ENCODE measurements at places on chromosomes 2 and 18.

- DNase-seq = no peak
Measured at GRCh38 chr18:6677086-6677485, 52.4 kb upstream of the ARHGAP28 start.

- peak; percentile 80 for DNase-seq
Measured at GRCh38 chr2:159030674-159031380, 62.4 kb downstream of the TANC1 start.

DNA sequence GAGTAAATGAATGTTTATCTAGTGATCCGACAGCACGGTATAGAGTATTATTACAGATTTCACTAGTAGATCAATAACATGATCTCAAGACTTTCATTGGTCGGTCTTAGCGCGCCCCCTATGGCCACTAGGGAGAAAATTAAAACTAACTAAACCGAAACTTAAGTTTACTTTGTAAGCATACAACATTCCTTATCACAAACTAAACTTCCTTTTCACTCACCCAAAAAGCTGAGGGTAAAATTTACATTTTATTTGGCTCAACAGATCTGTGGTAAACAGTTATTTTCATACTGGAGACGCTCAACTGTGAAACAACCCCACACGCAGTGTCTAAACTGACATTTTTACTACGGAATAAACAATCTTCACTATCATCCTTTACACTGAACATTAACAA, 215.6 kb upstream of the MAP2 start:
- DNase-seq = no peak

DNA sequence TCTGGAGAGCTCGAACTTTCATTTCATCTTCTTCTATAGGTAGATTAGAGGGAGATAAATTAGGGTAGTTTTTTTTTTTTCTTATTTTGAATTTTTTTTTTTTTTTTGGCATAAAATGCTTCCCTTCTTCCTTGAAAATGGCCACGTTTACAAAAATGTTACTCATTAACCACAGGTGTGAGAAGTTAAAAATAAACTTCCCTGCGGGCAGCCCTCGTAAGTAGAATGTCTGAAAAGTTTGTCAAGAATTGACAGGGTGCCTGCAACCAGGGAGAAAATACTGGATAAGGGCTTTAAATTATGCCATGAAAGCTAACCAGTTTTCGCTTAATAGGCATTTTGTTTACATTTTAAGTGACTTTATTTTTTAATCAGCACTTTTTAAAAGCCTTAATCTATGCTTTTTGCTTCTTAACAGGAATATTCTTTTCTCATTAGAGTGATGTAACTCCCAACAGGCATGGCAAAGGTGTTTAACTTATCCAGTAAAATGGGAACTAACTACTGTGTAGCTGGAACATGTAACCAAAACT, 4.2 kb upstream of the FN1 start:
- DNase-seq = no peak

- no peak for DNase-seq
Measured at GRCh38 chr18:58058720-58059119, 14.7 kb downstream of the NEDD4L start.

DNA sequence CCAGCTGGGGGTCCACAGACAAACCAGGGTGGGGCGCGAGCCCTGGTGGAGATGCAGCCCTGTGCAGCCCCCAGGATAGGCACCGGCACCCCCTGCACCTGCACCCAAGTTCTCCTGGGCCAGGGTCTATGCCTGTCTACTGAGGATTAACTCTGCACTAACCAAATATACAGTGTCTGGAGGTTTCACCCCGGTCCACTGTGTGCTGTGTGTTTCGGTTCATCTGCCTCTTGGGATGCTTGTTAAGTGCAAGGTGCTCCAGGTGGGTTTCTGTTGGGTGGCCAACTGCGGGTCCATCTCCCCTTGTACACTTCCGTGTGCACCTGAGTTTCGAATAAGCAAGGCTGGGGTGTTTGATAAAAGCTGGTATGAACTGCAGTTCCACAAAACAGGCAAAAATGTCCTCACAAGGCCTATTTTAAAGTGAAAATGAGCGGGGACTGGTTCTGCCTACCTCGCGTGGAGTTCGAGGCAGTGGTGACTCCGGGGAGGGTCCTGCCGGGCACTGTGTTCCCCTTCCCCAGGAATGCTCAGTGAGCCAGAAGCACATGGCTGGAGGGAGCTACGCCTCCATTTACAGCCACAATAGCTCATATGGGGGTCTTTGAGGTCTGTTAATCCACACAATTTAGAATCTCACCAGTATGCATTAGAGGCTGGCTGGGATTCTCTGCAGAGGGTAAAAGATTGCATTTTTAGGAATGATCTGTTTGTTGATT, 70.7 kb downstream of the EDAR start:
- no peak for DNase-seq

Data from heart left ventricle (tissue), 16 donors.